ENCODE measurements at places on chromosomes 1 and 21.

DNA sequence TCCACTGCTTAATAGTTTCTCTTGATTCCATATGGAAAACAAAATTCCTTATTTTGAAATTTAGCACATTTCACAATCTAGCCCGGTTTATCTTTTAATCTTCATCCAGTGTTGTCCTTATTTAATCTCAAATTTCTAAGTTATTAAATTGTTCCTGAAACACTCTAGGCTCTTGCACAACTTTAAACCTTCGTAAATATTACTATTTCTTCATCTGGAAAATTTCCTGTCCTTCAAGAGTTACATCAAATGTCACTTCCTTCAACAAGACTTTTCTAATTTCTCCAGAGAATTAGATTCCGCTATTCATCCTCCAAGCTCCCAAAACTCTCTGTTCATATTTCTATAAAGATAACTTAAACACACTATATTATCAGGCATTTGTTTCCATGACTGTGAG, 6.5 kb downstream of the FMO5 start:
- no peak for DNase-seq

- no peak for DNase-seq
Measured at GRCh38 chr1:99010679-99011078, 6.0 kb upstream of the PLPPR5 start.

DNA sequence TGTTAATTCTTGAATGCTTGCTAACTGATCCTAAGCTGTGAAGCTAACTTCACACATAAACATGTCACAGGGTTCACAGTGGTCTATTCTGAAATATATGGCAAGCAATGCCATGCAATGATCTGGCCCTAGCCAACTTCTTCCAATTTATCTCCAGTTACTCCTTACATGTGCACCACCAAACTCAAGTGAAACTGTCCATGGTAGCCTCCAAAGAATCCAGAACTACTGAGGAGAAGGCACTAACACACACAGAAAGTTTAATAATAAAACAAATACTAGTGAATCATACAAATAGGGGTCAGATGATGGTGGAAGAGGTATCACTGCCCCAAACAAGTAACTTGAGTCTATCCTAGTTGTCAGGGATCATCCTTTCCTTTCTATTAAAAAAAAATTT, 172.6 kb upstream of the RAB4A start:
- no peak for DNase-seq

GRCh38 chr1:13494712-13495111, 19.1 kb downstream of the LRRC38 start:
- no peak for DNase-seq

- no peak for DNase-seq
Measured at GRCh38 chr1:110160538-110161100, 10.3 kb downstream of the SLC6A17 start.

DNA sequence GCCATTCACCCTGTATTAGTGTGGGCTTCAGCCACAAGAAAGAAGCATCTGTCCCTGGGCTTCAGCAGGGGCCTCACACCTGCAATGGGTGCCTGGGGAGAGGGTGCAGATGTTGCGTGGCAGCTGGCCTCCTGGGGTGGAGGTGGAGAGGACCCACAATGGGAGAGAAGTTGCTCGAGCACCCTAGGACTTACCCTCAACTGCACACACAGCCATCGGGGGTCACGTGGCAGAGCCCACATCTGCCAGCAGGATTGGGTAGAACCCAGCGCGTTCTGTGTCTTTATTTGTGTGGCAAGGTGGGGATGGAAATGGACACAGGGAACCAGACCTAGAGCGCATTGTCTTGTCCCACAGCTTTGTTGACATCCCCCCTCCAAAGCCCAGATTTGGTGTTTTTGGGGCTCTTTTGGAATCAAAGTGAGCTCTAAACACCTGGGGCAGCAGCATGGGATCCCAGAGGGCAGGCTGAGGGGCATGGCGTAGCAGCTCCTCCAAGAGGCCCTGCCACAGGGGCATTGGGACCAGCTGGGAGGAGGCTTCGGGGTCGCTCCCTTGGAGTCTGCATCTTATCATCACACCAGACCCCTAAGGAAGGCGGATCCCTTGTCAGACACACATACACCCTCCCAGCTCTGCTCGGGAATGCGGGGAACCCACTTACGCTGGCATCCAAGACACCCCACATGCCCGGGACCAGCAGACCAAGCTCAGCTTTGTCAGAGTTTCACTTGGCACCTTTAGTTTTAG, 5.1 kb downstream of the ABCG1 start:
- no peak for DNase-seq

DNA sequence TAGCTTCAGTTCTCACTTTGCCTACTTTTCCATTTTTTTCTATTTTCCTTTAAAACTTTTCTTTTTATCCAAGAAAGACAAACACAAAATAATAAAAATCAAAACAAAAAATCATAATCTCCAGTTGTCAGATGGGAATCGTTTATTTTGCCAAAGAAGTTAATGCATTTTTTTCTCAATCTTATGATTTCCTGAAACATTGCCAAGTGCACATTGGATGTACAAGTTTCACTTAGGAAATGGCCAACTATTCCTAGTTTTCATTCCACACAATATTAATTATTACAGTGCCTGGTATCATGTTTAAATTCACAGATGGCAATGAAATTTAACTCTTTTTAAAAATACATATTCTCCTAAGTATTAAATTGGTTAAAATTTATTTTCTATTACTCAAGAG, 1050.5 kb downstream of the TTLL7 start:
- DNase-seq: no peak

DNA sequence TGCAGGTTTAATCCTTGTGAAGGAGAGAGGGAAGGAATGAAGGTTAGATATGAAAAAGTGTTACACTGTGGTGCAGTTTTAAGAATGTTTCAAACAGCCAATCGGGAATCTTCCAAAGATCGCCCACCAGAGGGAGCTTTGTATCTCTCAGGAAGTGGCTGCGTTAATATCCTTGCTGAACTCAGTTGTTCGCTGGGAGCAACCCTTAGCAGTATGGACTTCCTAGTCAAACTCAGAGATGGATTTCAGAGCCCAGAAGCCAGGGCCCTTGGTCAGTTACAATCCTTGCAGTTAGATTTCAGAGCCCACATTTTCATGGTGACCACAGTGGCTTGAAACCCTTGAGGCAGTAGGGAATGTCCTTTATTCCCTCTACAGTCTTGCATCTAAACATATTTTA, 136.2 kb downstream of the NTNG1 start:
- DNase-seq: no peak

DNA sequence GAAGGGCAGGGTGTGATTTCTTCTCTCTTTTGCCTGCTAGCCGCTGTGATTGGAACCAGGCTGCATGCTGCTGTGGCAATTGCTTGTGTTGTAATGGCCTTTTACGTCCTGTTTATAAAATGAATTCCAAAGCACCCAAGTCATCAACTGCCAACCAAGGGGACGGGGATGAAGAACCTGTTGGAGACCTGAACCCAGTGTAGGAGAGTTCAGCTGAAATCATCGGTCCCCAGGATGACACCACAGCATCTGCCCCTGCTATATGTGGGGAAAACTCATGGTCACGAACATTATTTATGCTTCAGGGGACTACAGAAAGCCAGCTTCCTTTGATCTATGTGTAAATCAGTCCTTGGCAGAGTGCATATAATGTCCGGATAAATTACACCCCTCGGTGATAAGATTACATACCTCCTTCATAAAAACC, 3.8 kb downstream of the TMEM167B start:
- DNase-seq: no peak

- no peak for DNase-seq
Measured at GRCh38 chr1:204721373-204722055, 36.0 kb upstream of the LRRN2 start.

GRCh38 chr1:162541619-162542141, 19.8 kb upstream of the UAP1 start:
- no peak for DNase-seq

DNA sequence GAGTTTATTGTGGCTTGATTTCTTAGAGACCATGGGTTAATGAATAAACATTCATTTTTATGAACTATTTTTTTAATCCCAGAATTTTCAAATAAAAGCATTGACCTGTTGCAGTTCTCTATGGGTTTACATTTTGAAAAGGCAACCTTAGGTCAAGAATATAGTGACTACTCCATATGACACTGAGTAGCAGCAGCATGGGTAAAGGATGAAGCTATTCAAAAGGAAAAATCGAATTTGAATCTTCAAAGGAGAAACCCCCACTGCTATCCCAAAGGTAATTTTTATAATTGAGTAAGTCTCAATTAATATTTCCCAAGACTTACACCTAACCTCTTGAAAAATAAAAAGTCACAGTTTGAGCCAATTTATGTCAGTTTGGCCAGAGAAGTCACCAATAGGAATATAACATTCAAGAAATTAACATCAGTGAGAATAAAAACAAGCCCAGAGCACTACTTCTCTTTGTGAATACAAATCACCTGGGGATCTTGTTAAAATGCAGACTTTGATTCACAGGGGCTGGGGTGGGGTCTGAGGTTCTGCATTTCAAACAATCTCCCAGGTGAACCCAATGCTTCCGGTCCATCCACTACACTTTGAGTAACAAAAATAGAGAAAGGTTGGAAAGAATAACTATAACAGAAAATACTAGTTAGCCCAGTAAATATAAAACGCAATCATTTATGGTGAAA, 39.8 kb downstream of the USP1 start:
- DNase-seq: no peak

DNA sequence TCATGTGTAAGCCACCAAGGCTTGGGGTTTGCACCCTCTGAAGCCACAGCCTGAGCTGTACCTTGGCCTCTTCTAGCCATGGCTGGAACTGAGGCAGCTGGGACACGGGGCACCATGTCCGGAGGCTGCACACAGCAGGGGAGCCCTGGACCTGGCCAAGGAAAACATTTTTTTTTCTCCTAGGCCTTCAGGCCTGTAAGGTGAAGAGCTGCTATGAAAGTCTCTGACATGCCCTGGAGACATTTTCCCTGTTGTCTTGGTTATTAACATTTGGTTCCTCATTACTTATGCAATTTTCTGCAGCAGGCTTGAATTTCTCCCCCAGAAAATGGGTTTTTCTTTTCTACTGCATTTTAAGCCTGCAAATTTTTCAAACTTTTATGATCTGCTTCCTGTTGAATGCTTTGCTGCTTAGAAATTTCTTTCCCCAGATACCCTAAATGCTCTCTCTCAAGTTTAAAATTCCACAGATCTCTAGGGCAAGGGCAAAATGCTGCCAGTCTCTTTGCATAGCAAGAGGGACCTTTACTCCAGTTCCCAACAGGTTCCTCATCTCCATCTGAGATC, 295.8 kb downstream of the LTN1 start:
- no peak for DNase-seq

GRCh38 chr1:59805554-59805953, 9.2 kb upstream of the HOOK1 start:
- no peak for DNase-seq

GRCh38 chr1:64061430-64062104, 141.9 kb upstream of the UBE2U start:
- no peak for DNase-seq

- DNase-seq: no peak
Measured at GRCh38 chr1:9340864-9341263, 48.2 kb downstream of the SPSB1 start.

GRCh38 chr1:203544485-203544884, 50.5 kb downstream of the OPTC start:
- no peak for DNase-seq

DNA sequence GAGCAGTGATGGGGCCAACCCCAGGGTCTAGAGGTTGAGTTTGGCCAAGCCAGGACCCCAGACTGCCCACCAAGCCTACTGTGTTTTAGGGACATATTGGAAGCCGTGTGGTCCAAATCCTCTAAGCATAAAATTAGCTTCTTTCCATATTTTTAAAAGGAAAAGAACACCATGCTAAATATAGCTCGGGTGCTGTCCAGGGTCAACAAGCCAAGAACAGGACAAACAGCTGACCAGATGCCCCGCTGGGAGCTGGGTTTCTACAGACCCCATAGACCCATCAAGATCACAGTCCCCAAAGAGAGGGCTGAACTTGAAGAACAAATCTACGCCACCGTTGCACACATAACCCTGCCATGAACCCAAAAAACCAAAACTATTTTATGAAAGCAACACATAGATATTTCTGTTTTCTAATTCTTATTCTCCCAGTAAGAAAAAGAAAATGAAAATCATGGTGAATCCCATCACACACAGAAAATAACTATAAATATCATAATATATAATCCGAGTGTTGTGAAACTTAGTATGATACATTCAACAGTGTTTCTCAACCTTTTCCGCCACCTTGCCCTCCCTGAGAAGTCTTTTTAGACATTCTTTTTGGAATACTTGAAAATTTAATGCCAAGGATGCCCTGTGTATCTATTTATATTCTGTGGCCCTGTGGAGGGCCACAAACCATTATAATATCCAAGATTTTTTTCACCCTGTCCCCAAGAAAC, 36.2 kb upstream of the FHAD1 start:
- no peak for DNase-seq

GRCh38 chr1:30700528-30701257, 22.7 kb downstream of the MATN1 start:
- DNase-seq: no peak

DNA sequence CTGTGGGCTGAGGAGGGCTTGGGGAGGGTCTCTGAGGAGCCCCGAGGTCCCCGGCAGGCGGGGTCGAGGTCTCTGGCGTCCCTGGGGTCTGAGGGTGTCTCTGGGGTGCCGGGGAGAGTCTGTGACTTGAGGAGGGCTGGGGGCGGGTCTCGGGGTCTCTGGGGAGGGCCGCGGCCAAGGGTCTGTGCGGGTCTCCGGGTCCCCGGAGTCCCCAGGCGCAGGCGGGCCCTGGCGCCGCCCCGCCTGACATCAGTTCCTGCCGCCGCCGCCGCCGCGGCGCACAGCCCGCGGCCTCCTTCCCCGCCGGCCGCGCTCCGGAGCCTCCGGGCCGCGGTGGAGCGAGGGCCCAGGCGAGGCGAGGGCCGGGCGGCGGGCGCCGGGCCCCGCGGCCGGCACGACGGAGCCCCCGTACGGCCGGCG, at the start of gene PLEKHM2:
PLEKHM2 (plus strand) TSS at position 279 of the 420 bp plus-strand sequence. CDS start 239 bp downstream, outside the sequence.
- peak; percentile 67 for DNase-seq

DNA sequence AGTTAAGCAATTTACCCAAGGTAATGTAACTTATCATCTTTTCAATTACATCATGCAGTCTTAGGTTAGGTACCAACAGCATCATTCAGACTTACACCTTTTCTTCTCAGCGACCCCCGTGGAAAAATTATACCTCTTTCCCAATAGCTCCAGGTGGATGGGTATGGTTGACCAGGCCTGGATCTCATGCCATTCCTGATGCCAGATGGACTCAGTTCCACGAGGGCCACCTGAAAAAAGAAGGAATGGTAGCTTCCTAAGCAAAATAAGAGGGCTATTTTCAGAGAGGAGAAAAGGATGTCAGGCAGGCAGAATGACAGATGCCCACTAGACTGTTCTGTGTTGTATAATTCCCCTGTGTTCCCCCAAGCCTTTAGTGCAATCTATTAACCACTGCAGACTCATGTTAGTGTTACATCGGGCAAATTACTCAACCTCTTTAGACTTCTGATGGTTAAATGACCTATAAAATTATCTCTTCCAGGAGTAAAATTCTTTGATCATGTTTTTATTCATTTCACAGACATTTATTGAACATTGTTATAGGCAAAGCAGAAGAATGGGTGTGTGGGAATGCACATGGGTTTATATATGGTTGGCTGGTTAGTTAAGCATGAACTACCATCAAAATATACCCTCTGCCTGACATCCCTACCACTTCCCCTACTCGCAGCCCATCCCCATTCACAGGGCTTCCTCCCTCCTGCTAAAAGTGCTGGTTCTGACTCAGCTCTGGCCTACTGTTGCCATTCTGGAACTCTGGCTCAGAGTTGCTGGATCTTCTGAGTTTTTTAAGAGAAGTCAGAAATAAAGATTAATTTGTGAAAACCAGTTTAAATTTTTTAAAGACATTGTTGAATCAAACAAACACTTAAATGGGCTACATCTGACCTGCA, 10.6 kb upstream of the MYSM1 start:
- DNase-seq: no peak
